ENCODE measurements at places on chromosomes 7 and 10. TPM values are rescaled to one million over a fixed set of nuclear protein-coding genes. Genes with fewer than 3 reads are reported as not detected.

GRCh38 chr10:124536496-124537050 is 75.0 kb downstream of the LHPP start:
- H3K36me3 ChIP-seq: no peaks in the 10 kb centered on the region
- H3K27me3 ChIP-seq: no peaks in the 10 kb centered on the region
- H3K27ac ChIP-seq: no peak overlapping the region
- H3K4me3 ChIP-seq: no peak overlapping the region

DNA sequence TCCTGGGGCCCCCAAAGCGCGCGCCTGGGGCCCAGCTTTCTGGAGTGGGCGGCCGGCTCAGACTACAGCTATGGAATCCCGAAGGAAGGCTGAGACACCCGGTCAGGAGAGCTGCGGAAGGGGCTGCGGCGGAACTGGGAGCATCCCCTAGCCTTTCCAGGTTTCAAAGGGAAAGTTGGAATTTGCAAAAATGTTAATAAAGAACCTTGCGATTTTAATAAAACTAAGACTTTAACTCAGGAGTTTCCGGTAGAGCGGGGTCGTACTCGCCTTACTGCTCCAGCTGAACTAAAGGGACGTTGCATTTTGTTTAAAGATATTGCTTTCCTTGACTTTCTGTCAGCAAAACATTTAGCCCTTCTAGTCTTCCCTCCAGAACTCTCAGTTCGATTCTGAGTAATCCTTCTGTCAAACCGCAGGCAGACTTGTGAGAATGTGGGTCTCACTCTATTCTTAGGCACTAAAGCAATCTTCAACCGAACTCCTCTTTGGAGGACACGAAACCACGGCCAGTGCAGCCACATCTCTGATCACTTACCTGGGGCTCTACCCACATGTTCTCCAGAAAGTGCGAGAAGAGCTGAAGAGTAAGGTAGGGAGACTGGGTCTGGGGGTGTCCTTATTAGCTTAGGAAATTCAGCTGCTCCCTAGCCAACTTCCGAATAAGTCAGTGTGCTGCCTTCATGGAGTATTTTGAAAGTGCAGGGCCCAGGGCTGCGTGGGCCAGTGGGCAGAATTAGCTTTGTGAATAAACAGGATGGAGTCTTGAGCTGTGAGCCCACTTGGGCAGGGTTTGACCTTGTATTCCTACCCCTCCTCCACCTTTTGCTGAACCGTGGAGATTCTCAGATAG is 1.9 kb downstream of the CYP26A1 start:
- no peaks in the 10 kb centered on the region for H3K4me1 ChIP-seq
- DNase-seq: no peak
- H3K4me3 ChIP-seq: no peak overlapping the region

- no peak overlapping the region for H3K4me3 ChIP-seq
- H3K36me3 ChIP-seq: no peaks in the 10 kb centered on the region
- H3K4me1 ChIP-seq: no peaks in the 10 kb centered on the region
- no peaks in the 10 kb centered on the region for H3K27me3 ChIP-seq
These were observed 224.7 kb downstream of the LHFPL3 start for GRCh38 chr7:104553074-104553473.

DNA sequence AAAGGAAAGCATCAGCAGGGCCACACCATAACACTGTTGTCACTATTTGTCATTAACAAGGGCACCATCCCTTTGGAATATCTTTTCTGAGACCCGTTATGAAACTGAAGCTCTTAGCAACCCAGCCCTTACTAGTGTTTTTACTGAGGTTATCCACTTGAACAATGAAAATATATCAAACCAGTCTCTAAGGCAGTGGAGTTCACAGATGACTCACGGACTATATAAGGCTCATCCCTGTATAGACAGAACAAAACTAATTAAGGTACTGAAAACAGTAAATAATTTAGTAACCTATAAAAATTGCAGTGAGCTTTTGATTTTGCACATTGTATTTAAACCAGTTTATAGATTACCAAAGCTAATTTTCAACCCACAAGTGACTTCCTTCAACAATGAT is 196.0 kb downstream of the ELAPOR2 start:
- H3K27ac ChIP-seq: no peak overlapping the region
- H3K27me3 ChIP-seq: no peaks in the 10 kb centered on the region
- H3K4me1 ChIP-seq: no peaks in the 10 kb centered on the region
- H3K4me3 ChIP-seq: no peak overlapping the region

Gene KDM7A
- 24.9 TPM for total RNA-seq

Gene AZGP1
- total RNA-seq: 0.63 TPM

GRCh38 chr7:100191775-100192174 is 14.1 kb downstream of the STAG3 start:
- H3K4me3 ChIP-seq: no peak overlapping the region
- H3K4me1 ChIP-seq: no peaks in the 10 kb centered on the region
- no peaks in the 10 kb centered on the region for H3K27me3 ChIP-seq
- H3K27ac ChIP-seq: no peak overlapping the region

Gene NKX1-2
- not detected for total RNA-seq

DNA sequence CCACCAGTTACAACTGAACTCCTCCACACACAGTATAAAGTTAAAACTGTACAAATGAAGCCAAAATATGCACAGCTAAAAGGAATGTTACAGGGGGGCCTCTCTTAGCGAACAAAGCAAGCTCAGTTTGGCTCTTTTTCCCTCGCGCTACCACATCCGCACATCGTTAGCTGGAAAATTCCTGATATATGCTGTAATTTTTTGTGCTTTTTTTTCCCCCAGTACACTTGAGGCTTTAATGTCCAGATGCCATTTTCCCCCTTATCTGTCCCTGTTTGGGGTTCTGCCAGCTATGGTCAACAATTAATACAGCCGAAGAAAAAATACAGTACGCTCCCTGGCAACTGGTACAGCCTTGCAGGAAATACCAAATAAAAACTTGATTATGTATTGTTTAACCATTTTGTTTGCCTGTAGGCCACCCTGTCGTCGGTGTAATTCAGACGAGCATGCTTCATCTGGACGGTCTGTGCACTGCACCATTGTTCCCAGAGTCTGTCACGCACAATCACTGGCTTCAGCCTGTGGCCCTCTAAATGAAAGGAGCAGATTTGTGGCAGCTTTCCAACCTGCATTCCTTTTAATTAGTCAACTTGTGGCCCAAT is 108.1 kb upstream of the FAM133B start:
- no peak overlapping the region for H3K4me3 ChIP-seq
- no peak for DNase-seq
- no peak overlapping the region for H3K27ac ChIP-seq
- H3K27me3 ChIP-seq: peaks cover 2% of the 10 kb centered on the region
- H3K36me3 ChIP-seq: no peaks in the 10 kb centered on the region
- peaks cover 5% of the 10 kb centered on the region for H3K4me1 ChIP-seq

DNA sequence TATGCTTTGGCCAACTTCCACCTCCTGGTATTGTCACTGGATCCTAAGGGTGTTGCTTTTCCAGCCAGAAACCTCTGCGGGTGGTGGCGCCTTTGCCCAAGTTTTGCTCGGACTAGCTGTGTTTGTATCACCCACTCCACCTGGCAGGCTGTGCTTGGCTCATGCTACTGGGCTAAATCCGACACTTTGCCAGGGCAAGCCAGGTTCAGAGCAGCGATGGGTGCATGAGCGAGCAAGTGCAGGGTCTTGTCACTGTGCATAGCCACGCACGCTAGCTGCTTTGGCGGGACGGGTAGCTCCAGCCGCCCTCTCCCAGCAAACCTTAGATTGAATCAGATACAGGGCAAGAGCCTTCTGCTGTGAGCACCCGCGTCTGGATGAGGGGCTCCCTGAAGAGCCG is 737.5 kb downstream of the PCDH15 start:
- no peaks in the 10 kb centered on the region for H3K4me1 ChIP-seq
- no peak overlapping the region for H3K4me3 ChIP-seq
- DNase-seq: no peak
- no peaks in the 10 kb centered on the region for H3K36me3 ChIP-seq
- H3K27ac ChIP-seq: no peak overlapping the region

- no peaks in the 10 kb centered on the region for H3K36me3 ChIP-seq
- H3K4me3 ChIP-seq: no peak overlapping the region
- DNase-seq: no peak
- no peaks in the 10 kb centered on the region for H3K27me3 ChIP-seq
These were observed 7.3 kb upstream of the ABLIM1 start for GRCh38 chr10:114665406-114665805.

GRCh38 chr10:63077800-63078199 is 55.3 kb upstream of the NRBF2 start:
- DNase-seq: no peak
- H3K27ac ChIP-seq: no peak overlapping the region
- no peaks in the 10 kb centered on the region for H3K4me1 ChIP-seq
- no peaks in the 10 kb centered on the region for H3K27me3 ChIP-seq

GRCh38 chr7:69349291-69349690 is 249.0 kb upstream of the AUTS2 start:
- no peak overlapping the region for H3K27ac ChIP-seq
- H3K27me3 ChIP-seq: no peaks in the 10 kb centered on the region
- no peaks in the 10 kb centered on the region for H3K36me3 ChIP-seq
- no peak for DNase-seq
- H3K4me1 ChIP-seq: no peaks in the 10 kb centered on the region
- H3K4me3 ChIP-seq: no peak overlapping the region

Gene SPDYE2
- total RNA-seq: not detected

GRCh38 chr10:10897400-10897799 is 120.3 kb upstream of the CELF2 start:
- no peaks in the 10 kb centered on the region for H3K36me3 ChIP-seq
- no peak overlapping the region for H3K4me3 ChIP-seq

GRCh38 chr7:19215412-19215811 is 70.2 kb upstream of the FERD3L start:
- no peak for DNase-seq
- no peaks in the 10 kb centered on the region for H3K4me1 ChIP-seq
- H3K27me3 ChIP-seq: no peaks in the 10 kb centered on the region
- no peak overlapping the region for H3K27ac ChIP-seq

GRCh38 chr10:17871036-17871435 is 61.9 kb downstream of the MRC1 start:
- no peaks in the 10 kb centered on the region for H3K27me3 ChIP-seq
- DNase-seq: no peak
- no peaks in the 10 kb centered on the region for H3K4me1 ChIP-seq
- H3K36me3 ChIP-seq: no peaks in the 10 kb centered on the region

- no peak for DNase-seq
- H3K4me3 ChIP-seq: no peak overlapping the region
- no peaks in the 10 kb centered on the region for H3K4me1 ChIP-seq
- H3K27me3 ChIP-seq: no peaks in the 10 kb centered on the region
These were observed 242.8 kb downstream of the TCERG1L start for GRCh38 chr10:131068760-131069159.

- no peaks in the 10 kb centered on the region for H3K27me3 ChIP-seq
- no peaks in the 10 kb centered on the region for H3K36me3 ChIP-seq
- H3K4me1 ChIP-seq: no peaks in the 10 kb centered on the region
- no peak for DNase-seq
- no peak overlapping the region for H3K4me3 ChIP-seq
- no peak overlapping the region for H3K27ac ChIP-seq
These were observed 343.6 kb downstream of the ACTR3B start for GRCh38 chr7:153103202-153103601.

GRCh38 chr7:128221929-128222403 is 19.1 kb upstream of the LEP start:
- no peak overlapping the region for H3K27ac ChIP-seq
- H3K36me3 ChIP-seq: no peaks in the 10 kb centered on the region
- H3K27me3 ChIP-seq: no peaks in the 10 kb centered on the region
- H3K4me1 ChIP-seq: no peaks in the 10 kb centered on the region
- no peak for DNase-seq
